Activated T-cell treated with anti-CD3 and anti-CD28 coated beads, Interleukin-2, amount 50 U/mL, for 72 hours (primary cell): ENCODE measurements at places on chromosomes 11 and 22. TPM values are rescaled to one million over a fixed set of nuclear protein-coding genes. Genes with fewer than 3 reads are reported as not detected.

Gene IL17REL
- total RNA-seq, result 0.36 TPM

Gene NPTXR
- 6.3 TPM for total RNA-seq

Gene BSCL2
- total RNA-seq, result 38.4 TPM

Gene OR51S1
- not detected for total RNA-seq

Gene SMIM35
- 0.67 TPM for total RNA-seq

Gene C22orf42
- not detected for total RNA-seq

Gene PCSK7
- total RNA-seq, result 139 TPM

Gene MYOD1
- total RNA-seq, result not detected

Gene TRIM51
- not detected for total RNA-seq

Gene TSGA10IP
- total RNA-seq, result not detected

Gene POU2AF2
- not detected for total RNA-seq

Gene OR4C11
- not detected for total RNA-seq

Gene TYR
- not detected for total RNA-seq

Gene GLB1L2
- total RNA-seq, result 1.1 TPM

Gene MYBPC3
- not detected for total RNA-seq

Gene OR51B5
- total RNA-seq, result 0.30 TPM

Gene POTEH
- total RNA-seq, result not detected

Gene LARGE2
- total RNA-seq, result 0.90 TPM

Gene PGA4
- total RNA-seq, result not detected

Gene PTGDR2
- total RNA-seq, result 0.16 TPM

Gene MACROD1
- total RNA-seq, result 18.4 TPM

Gene CELSR1
- total RNA-seq, result 0.83 TPM

Gene NAV2
- 1.8 TPM for total RNA-seq

Gene RRAS2
- 59.2 TPM for total RNA-seq

Gene MYO7A
- total RNA-seq, result 0.42 TPM

Gene TUB
- total RNA-seq, result 0.10 TPM

Gene KCNK4
- not detected for total RNA-seq

Gene VSTM5
- total RNA-seq, result not detected

Gene PITPNB
- total RNA-seq, result 102 TPM

Gene C11orf87
- not detected for total RNA-seq

Gene H19
- total RNA-seq, result not detected

Gene SLC1A2
- 0.09 TPM for total RNA-seq

Gene KDELR3
- 0.37 TPM for total RNA-seq

Gene OSM
- total RNA-seq, result 21.9 TPM

Gene GDPD4
- total RNA-seq, result not detected
